ENCODE measurements at places on chromosomes 6 and 20.

- DNase-seq = peak; percentile 65
Measured at GRCh38 chr6:120873125-120873865, 461.0 kb downstream of the TBC1D32 start.

DNA sequence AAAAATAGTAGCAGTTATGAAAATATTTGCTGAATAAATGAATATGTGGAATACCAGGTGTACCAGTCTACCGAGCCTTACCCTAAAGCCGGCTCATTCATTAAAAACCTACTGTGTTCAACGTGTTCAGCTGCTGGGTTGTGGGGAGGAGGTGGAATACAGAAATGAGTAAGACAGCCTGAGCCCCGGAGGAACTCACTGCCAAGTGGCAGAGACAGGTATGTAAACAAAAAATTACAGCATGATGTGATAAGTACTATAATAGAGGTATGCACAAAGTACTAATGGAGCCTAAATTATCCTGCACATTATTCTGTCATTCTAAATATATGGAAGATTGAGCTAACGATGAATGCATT, 6.8 kb upstream of the ADTRP start:
- DNase-seq = no peak

DNA sequence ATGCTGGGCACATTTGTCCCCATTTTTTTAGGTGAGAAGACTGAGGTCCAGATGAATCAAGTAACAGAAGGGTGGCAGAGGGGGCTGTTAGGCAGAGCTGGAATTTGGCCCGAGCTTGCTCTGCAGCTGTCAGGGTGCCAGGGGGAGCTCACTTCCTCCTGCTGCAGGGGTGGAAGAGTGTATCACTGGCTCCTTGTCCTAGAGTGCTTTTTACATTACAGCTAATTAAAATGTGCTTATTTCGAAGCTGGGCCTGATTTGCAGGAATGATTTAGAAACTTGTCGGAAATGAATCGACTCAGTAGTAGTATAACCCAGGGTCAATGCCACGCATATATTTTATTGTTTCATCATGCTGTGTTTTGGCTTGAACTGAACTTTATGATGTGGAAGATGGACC, 11.1 kb downstream of the TOX2 start:
- no peak for DNase-seq

DNA sequence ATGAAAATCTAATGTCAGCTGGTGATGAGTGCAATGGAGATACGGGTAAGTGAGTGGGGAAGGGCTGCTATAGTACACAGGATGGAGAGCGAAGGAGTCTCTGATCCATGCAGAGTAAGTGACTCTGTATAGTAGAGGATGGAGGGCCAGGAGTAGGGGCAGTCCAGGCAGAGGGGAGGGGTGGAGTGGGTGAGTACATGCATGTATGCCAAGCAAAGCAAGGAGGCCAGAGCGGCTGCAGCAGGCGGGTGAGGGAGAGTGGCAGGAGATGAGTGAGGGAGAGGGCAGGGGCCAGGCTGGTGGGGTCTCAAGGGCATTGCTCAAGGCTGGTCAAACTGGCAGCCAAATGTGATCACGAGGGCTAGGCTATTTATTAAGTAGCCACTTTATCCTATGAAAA, 94.0 kb downstream of the PREP start:
- DNase-seq = no peak

- DNase-seq = no peak
Measured at GRCh38 chr6:106462923-106463557, 102.5 kb downstream of the CRYBG1 start.

GRCh38 chr6:81697559-81697958, 54.9 kb downstream of the TENT5A start:
- DNase-seq = no peak

DNA sequence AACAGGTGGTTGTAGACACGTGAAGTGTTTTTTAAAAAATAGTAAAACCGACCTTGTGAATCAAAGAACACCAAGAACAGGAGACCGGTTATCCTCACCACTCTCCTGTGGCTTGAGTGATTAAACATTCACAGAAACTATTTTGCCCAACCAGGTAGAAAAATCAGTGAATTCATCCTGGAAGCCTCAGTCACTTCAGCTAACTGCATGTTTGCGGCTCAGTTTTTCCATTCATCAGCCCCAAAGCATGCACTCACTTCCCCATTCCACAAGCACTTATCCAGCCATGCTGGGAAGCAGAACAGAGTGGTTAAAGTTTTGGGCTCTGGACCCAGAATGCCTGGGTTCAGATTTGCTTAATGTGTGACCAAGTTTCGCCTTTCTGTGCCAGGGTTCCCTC, 2.4 kb downstream of the LRRN4 start:
- no peak for DNase-seq

DNA sequence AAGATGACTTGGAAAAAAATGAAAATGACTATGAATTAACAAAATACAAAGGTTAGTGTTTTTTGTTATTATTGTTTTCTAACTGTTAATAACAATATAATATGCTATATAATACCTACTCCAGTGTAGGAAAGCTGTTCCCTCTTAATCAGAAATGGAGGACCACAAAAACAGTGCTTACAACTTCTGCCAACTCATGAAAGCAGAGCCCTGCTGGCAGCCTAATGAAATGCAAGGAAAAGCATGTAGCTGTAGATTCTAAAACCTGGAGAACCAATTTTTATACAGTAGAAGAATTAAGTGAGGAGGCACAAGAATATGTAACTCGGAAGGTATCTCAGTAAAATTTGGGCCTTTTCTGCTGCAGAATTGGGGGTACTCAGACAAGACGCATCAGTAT, 29.4 kb downstream of the PHIP start:
- DNase-seq = no peak

DNA sequence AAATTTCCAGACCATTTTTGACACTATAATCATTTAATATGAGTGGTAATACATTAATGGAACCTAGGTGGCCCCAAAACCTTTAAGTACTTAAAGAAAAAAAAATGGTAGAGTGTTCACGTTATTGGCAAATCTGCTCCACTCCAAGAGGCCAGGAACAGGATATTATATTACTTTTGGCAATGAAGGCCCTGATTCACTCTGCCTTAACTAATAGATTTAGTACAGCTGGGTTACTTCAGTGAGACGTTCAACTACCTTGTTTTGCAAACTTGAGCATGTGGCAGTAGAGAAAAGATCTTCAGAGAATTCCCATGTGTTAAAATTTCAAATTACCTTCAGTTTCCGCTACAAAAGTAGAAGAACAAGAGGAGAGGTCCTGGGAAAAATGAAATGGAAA, 12.8 kb downstream of the ADNP start:
- no peak for DNase-seq

GRCh38 chr20:47244451-47244850, 112.0 kb downstream of the ZMYND8 start:
- DNase-seq = no peak

DNA sequence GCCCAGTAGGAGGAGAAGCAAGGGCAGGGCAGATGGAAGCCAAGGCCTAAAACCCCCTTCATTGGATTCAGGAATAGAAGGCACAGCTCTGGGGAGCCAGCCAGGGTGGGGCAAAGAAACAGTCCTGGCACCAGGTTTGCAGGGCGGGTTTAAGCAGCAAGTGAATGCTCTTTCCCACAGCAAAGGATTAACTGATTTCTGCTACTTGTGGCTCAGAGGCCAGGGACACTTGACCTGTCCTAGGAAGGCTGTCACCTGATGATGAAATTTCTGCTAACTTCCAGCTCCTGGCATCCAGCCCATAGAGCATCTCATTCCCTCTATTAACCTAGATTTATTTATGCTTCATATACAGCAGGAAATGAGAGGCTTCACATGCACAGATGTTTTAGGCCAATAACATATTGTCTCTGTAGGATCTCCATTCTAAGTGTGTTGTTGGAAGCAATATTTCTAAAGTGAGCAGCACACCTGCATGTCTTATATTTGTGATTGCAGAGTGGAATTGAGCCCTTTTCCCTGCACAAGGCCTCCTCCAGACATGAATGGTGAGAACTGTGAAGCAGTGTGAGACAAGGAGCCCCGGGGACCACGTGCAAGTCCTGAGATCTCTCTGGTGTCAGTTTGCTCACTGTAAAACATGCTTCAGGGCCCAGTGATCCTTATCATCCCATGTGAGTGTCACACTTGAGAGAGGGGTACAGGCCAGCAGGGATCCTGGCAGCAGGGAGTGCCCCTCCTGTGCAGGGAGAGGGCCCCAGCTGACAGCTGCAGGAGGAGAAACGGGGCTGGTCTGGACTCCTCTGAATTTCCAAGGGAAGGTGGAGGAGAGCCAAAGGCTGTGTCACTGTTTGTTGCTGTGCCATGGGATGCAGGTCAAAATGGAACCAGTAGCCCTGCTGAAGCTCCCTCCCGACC, 41.1 kb upstream of the CST5 start:
- no peak for DNase-seq

- DNase-seq = no peak
Measured at GRCh38 chr6:92577077-92577719, 842.2 kb downstream of the EPHA7 start.
